ENCODE measurements at places on chromosomes 1 and 21. TPM values are rescaled to one million over a fixed set of nuclear protein-coding genes. Genes with fewer than 3 reads are reported as not detected.

The FAAH gene
- total RNA-seq: 15.0 TPM

The CLDN17 gene
- not detected for total RNA-seq

The DR1 gene
- total RNA-seq: 51.4 TPM

The SAMSN1 gene
- 51.2 TPM for total RNA-seq

The TP73 gene
- not detected for total RNA-seq

The NR0B2 gene
- not detected for total RNA-seq

The KCNA3 gene
- 118 TPM for total RNA-seq

The HRNR gene
- total RNA-seq: not detected

The SLC9C2 gene
- total RNA-seq: not detected

The TINAGL1 gene
- not detected for total RNA-seq

- no peak for DNase-seq
- H3K4me3 ChIP-seq: no peak overlapping the region
- H3K27ac ChIP-seq: no peak overlapping the region
- no peaks in the 10 kb centered on the region for H3K27me3 ChIP-seq
- H3K36me3 ChIP-seq: no peaks in the 10 kb centered on the region
These were observed 4.1 kb downstream of the COL6A1 start for GRCh38 chr21:45985471-45986315.

DNA sequence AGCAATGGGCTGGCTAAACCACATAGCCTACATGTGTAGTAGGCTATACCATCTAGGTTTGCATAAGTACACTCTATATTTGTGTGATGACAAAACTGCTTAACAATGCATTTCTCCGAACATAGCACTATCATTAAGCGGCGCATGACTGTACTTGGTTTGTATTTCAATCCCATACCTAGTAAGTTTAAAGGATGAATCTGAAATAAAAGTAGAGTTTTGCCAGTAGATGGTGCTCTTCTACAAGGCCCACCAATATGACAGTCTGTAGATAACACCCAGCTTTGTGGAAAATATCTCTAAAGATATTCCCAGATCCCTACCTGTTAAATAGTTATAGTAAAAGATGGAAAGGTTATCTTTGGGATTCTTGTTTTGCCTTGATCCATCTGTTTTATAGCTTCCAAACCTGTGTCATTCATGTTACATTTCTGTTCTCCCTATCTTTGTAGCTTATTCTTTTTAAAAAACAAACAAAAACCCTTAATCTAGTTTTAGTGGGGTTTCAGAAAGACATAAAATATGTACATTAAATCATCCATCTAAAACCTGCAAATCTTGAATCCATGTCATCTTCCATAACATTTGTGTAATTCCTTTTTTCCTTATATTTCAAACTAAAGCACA lies 33.9 kb upstream of the ASPM start:
- no peak for DNase-seq
- no peaks in the 10 kb centered on the region for H3K27me3 ChIP-seq
- no peak overlapping the region for H3K27ac ChIP-seq

GRCh38 chr1:110087812-110088738 lies 17.6 kb upstream of the ALX3 start:
- no peaks in the 10 kb centered on the region for H3K36me3 ChIP-seq
- H3K4me3 ChIP-seq: no peak overlapping the region
- H3K27me3 ChIP-seq: peaks cover 32% of the 10 kb centered on the region

- no peaks in the 10 kb centered on the region for H3K36me3 ChIP-seq
- peaks cover 38% of the 10 kb centered on the region for H3K4me1 ChIP-seq
- H3K27me3 ChIP-seq: no peaks in the 10 kb centered on the region
- H3K4me3 ChIP-seq: no peak overlapping the region
- H3K27ac ChIP-seq: no peak overlapping the region
These were observed 7.1 kb downstream of the LGR6 start for GRCh38 chr1:202200669-202201068.

- H3K4me3 ChIP-seq: no peak overlapping the region
- no peak overlapping the region for H3K27ac ChIP-seq
- peaks cover 16% of the 10 kb centered on the region for H3K4me1 ChIP-seq
These were observed 6.1 kb downstream of the B3GALT6 start for GRCh38 chr1:1237874-1238701.

DNA sequence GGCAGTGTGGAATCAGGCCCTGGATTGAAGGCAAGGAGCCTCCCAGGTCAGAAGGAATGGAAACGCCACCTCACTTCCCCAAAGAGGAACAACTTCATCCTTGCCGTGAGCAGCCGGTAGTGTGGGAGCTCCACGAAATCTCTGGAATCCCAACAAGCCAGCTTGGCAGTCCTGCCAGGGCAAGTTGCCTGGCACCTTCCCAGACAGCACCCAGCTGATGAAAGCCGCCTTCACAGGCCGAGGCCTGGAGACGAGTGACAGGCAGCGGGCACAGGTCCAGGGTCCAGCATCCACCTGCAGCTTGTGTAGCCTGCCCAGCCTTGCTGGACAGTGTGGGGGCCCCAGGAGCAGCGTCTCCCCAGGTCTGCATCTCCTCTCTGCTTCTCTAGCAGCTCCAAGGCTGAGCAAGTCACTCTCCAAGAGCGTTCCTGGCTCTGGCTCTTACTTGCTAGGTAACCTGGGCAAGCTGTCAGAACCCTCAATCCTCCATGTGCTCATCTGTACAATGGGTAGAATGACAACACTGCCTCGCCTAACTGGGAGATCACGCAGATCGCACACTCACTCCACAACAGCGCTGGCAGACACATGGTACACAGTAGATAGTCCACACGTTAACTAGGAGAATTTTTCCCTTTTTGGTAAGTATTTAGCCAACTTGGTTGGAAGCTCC lies 43.0 kb downstream of the ACOT7 start:
- H3K27me3 ChIP-seq: no peaks in the 10 kb centered on the region
- H3K27ac ChIP-seq: no peak overlapping the region
- no peaks in the 10 kb centered on the region for H3K36me3 ChIP-seq
- H3K4me3 ChIP-seq: no peak overlapping the region
- H3K4me1 ChIP-seq: peaks cover 21% of the 10 kb centered on the region

- no peaks in the 10 kb centered on the region for H3K4me1 ChIP-seq
- no peaks in the 10 kb centered on the region for H3K27me3 ChIP-seq
- H3K27ac ChIP-seq: no peak overlapping the region
These were observed 37.8 kb downstream of the GABPB2 start for GRCh38 chr1:151108331-151108730.

- no peak for DNase-seq
- no peaks in the 10 kb centered on the region for H3K4me1 ChIP-seq
- no peak overlapping the region for H3K4me3 ChIP-seq
- H3K27ac ChIP-seq: no peak overlapping the region
- H3K27me3 ChIP-seq: no peaks in the 10 kb centered on the region
These were observed 14.7 kb downstream of the SZT2 start for GRCh38 chr1:43404353-43404752.

GRCh38 chr1:17236779-17237560 lies 11.9 kb upstream of the PADI3 start:
- no peaks in the 10 kb centered on the region for H3K36me3 ChIP-seq
- no peak overlapping the region for H3K27ac ChIP-seq
- H3K4me3 ChIP-seq: no peak overlapping the region
- peak; percentile 92 for DNase-seq
- no peaks in the 10 kb centered on the region for H3K27me3 ChIP-seq
- H3K4me1 ChIP-seq: peaks cover 4% of the 10 kb centered on the region

DNA sequence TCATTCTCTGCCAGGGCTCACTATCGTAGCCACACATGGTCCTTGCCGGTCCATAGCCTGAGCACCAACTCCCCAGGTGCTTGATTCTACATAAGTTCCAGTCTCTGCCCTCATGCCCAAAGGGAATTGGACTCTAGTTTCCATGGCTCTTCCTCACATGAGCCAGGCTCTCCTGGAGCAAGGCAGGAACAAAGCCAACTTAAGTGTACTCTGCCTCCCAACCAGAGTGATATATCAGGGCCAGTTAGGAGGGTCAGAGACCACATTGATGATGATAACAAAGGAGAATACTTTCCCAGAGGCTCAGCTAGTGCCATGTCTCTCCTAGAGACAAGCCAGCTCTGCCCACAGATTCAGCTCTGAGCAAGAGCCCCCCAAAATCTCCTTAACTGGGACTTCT lies 70.9 kb downstream of the ERI3 start:
- H3K27ac ChIP-seq: no peak overlapping the region
- no peak for DNase-seq
- no peak overlapping the region for H3K4me3 ChIP-seq
- H3K36me3 ChIP-seq: peaks cover 49% of the 10 kb centered on the region
- H3K4me1 ChIP-seq: no peaks in the 10 kb centered on the region

GRCh38 chr21:23712166-23712565 lies 1895.1 kb downstream of the MRPL39 start:
- no peaks in the 10 kb centered on the region for H3K4me1 ChIP-seq
- no peak for DNase-seq
- H3K27me3 ChIP-seq: no peaks in the 10 kb centered on the region
- no peaks in the 10 kb centered on the region for H3K36me3 ChIP-seq
- no peak overlapping the region for H3K4me3 ChIP-seq

DNA sequence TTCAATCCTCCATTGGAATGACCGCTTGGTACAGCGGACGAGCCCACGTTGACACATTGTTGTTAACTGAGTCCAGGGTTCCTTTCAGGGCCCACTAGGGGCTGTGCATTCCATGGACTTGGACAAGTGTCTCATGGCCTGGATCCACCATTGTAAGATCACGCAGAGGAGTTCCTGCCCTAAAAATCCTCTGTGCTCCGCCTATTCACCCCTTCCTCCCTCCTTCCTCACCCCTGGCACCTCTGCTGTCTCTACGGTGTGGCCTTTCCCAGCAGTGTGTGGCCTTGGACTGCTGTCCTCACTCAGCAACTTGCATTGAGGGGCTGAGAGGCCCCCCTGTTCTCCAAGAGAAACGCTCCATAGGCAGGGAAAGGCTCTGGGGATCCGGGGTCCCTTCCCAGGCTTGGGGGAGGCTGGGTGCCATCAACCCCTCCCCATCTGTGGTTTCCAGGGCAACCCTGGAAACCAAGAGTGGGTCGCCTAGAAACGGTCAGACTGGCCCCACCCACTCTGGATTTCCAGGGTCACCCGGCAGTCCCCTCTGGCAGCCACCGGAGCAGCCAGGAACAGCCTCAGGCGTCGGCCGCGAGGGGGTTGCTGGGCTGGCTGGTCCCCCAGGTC lies 50.9 kb downstream of the MEGF6 start:
- H3K4me1 ChIP-seq: no peaks in the 10 kb centered on the region
- H3K27ac ChIP-seq: no peak overlapping the region
- H3K27me3 ChIP-seq: no peaks in the 10 kb centered on the region
- H3K36me3 ChIP-seq: no peaks in the 10 kb centered on the region

DNA sequence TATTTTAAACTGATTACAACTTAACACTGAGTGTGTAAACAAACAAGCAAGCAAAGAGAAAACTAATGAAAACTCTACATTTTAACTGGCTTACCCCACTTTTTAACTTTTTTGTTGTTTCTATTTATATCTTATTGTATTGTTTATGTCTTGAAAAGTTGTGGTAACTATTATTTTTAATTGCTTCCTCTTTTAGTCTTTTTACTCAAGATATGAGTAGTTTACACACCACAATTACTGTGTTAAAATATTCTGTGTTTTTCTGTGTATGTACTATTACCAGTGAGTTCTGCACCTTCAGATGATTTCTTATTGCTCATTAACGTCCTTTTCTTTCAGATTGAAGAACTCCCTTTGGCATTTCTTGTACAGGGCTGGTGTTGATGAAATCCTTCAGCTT lies 4.7 kb upstream of the HHAT start:
- DNase-seq: no peak
- no peaks in the 10 kb centered on the region for H3K36me3 ChIP-seq
- H3K27me3 ChIP-seq: no peaks in the 10 kb centered on the region
- no peak overlapping the region for H3K27ac ChIP-seq
- H3K4me3 ChIP-seq: no peak overlapping the region
- H3K4me1 ChIP-seq: peaks cover 10% of the 10 kb centered on the region

- no peaks in the 10 kb centered on the region for H3K27me3 ChIP-seq
- H3K36me3 ChIP-seq: no peaks in the 10 kb centered on the region
- DNase-seq: no peak
- no peak overlapping the region for H3K4me3 ChIP-seq
These were observed 107.1 kb upstream of the ERRFI1 start for GRCh38 chr1:8133190-8133589.

DNA sequence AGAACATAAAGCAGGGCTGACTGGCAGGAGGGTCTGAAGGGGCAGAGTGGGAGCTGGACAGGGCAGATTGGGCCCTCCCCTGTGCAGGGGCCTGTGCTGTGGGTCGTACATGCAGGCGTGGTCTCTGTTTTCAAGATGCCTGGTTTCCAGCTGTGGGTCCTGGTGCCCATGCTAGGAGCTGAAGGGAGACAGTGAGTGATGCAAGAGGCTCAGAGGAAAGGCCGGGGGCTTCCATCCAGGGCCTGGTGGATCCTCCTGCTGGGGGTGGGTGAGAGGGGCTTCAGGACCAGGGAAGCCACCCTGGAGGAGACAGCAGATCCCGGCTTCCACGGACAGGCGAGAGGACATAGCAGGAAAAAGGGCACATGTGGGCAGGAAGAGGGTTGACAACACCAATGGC lies 349.0 kb upstream of the VAMP3 start:
- no peak for DNase-seq
- no peaks in the 10 kb centered on the region for H3K4me1 ChIP-seq
- H3K36me3 ChIP-seq: no peaks in the 10 kb centered on the region
- no peak overlapping the region for H3K27ac ChIP-seq
- H3K27me3 ChIP-seq: no peaks in the 10 kb centered on the region

DNA sequence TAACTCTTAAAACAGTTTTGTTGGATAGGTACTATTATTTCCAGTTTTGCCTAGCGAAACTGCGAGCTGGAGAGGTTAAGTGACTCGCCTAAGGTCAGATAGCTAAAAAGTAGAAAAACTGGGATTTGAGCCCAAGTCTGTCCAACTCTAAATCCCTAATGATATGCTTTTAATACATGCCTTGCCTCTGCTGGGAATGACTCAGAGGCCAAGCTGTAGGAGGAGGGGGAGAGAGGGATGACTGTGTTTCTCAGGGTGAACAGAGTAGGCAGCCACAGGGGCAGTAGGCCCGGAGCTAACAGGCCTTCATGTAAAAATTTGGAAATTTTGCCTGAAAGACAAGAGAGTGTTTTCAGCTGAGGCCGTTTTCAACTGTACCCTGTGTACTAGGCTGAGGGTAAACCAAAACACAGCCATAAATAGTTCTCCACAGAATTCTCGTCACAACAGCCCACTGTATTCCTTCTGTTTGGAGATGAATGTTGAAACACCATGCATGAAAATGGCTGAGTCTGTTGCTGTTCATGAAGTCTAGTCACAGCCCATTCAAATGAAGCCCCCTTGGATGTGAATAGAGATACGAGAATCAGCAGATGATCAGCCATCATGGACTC lies 107.5 kb upstream of the HOOK1 start:
- H3K27ac ChIP-seq: no peak overlapping the region
- no peaks in the 10 kb centered on the region for H3K36me3 ChIP-seq
- no peaks in the 10 kb centered on the region for H3K27me3 ChIP-seq

- DNase-seq: peak; percentile 80
- H3K4me1 ChIP-seq: peaks cover 20% of the 10 kb centered on the region
- H3K36me3 ChIP-seq: no peaks in the 10 kb centered on the region
- H3K27ac ChIP-seq: peak within 1 kb of the TSS; percentile 86
These were observed at the start of gene PTBP2 for GRCh38 chr1:96721416-96722160. PTBP2 (plus strand) TSS chr1:96721784; CDS start chr1:96721865, 81 bp downstream.

- H3K27me3 ChIP-seq: no peaks in the 10 kb centered on the region
- H3K27ac ChIP-seq: no peak overlapping the region
- peaks cover 10% of the 10 kb centered on the region for H3K4me1 ChIP-seq
- H3K4me3 ChIP-seq: peak overlapping the region; percentile 36
- peak; percentile 76 for DNase-seq
These were observed 17.4 kb downstream of the TIAM1 start for GRCh38 chr21:31326522-31327242.

- peaks cover 33% of the 10 kb centered on the region for H3K4me1 ChIP-seq
- H3K36me3 ChIP-seq: no peaks in the 10 kb centered on the region
- H3K27ac ChIP-seq: no peak overlapping the region
- no peak for DNase-seq
These were observed 757 bp upstream of the SPSB1 start for GRCh38 chr1:9291914-9292360.

GRCh38 chr1:56845343-56845742 lies 9.3 kb upstream of the C8A start:
- H3K4me3 ChIP-seq: no peak overlapping the region
- no peaks in the 10 kb centered on the region for H3K36me3 ChIP-seq
- no peak for DNase-seq
- peaks cover 2% of the 10 kb centered on the region for H3K27me3 ChIP-seq
- H3K4me1 ChIP-seq: no peaks in the 10 kb centered on the region
